ENCODE measurements at places on chromosomes 11 and 22.

DNA sequence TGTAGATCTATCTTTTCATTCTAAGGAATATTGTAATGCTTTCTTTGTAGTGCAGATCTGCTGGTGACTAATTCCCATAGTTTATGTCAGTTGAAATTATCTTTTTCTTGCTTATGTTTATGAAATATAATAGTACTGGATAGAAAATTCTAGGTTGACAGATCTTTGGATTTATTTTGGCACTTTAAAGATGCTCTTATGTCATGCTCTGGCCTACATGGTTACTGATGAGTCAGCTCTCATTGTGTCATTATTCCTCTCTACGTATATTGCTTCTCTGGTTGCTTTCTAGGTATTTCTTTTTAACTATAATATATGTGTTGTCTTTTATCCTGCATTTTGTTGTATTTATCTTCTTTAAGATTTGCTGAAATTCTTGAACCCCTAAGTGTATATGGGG is 955.5 kb upstream of the CHORDC1 start:
- no peak for DNase-seq

GRCh38 chr11:113405724-113406478 is 18.3 kb downstream of the ANKK1 start:
- DNase-seq = no peak

- DNase-seq = peak; percentile 73
Observed at GRCh38 chr11:64230171-64230984, at the start of gene DNAJC4. TSS of gene DNAJC4 (plus strand) at chr11:64230548. CDS start at chr11:64230855, 307 bp downstream.

- DNase-seq = no peak
Observed at GRCh38 chr11:96390488-96390792, 627 bp downstream of the JRKL start.

DNA sequence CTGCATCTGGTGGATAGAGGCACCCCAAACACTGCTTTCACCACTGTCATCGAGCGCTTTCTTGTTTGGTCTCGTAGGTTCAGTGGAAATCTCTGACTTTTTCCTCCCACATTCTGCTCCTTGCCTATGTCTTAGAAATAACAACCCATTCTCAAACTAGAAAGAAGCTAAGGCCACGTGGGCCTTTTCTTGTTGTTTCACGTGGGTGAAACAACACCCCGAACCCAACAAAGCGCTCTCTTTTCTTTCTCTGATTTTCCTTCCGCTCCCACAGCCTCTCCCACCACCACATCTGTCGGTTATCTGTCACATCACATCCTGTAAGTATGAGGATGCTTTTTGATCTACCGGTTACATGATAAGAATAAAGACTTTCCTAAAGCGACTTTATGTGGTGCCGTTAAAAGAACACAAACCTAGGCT is 77.1 kb downstream of the LINC01488 start:
- peak; percentile 6 for DNase-seq
